ENCODE measurements at places on chromosomes 2 and 18. TPM values are rescaled to one million over a fixed set of nuclear protein-coding genes. Genes with fewer than 3 reads are reported as not detected.
A peak's percentile ranks its signal among the peaks of the same experiment; 100 is the strongest.

Gene EIF2B4
- 32.9 TPM for total RNA-seq

GRCh38 chr2:154189953-154190352 lies 318.2 kb downstream of the GALNT13 start:
- no peak overlapping the region for H3K4me3 ChIP-seq
- no peaks in the 10 kb centered on the region for H3K27me3 ChIP-seq
- no peaks in the 10 kb centered on the region for H3K4me1 ChIP-seq

Gene ZNF521
- total RNA-seq: 12.7 TPM

Gene ABCG5
- total RNA-seq: not detected

DNA sequence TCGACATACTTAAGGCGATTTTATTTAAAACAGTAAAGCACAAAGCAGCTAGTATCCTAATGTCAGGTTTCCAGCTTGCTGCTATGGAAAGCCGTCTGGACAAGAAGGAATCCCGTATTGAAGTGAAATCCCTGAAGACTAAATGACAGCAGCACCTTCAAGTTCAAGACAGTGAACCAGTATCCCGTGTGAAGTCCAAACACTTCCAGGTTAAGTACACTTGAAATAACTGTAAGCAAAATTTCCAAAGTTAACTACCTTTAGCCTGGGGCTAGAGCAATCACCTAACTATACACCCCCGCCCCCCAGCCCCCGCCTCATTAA lies 1.2 kb downstream of the MBOAT2 start:
- H3K27me3 ChIP-seq: no peaks in the 10 kb centered on the region
- no peak overlapping the region for H3K27ac ChIP-seq
- peak overlapping the region; percentile 78 for H3K4me3 ChIP-seq

Gene SPATA3
- total RNA-seq: not detected

- no peaks in the 10 kb centered on the region for H3K27me3 ChIP-seq
- H3K4me1 ChIP-seq: no peaks in the 10 kb centered on the region
- H3K27ac ChIP-seq: no peak overlapping the region
- DNase-seq: no peak
These were observed 142.4 kb upstream of the ZNF236 start for GRCh38 chr18:76679945-76680344.

Gene RESP18
- not detected for total RNA-seq

Gene DNAH6
- 6.3 TPM for total RNA-seq

Gene AQP12A
- total RNA-seq: not detected

- no peak overlapping the region for H3K4me3 ChIP-seq
- no peaks in the 10 kb centered on the region for H3K4me1 ChIP-seq
- H3K36me3 ChIP-seq: no peaks in the 10 kb centered on the region
- no peaks in the 10 kb centered on the region for H3K27me3 ChIP-seq
- DNase-seq: no peak
These were observed 34.7 kb upstream of the CD226 start for GRCh38 chr18:69982417-69982816.

- DNase-seq: no peak
- no peak overlapping the region for H3K4me3 ChIP-seq
- H3K27me3 ChIP-seq: no peaks in the 10 kb centered on the region
- peak overlapping the region; percentile 77 for H3K27ac ChIP-seq
- peaks cover 16% of the 10 kb centered on the region for H3K4me1 ChIP-seq
- no peaks in the 10 kb centered on the region for H3K36me3 ChIP-seq
These were observed 1.4 kb downstream of the TOGARAM2 start for GRCh38 chr2:28982381-28982950.

GRCh38 chr18:23391156-23391555 lies 61.9 kb upstream of the RIOK3 start:
- no peak overlapping the region for H3K4me3 ChIP-seq
- no peak for DNase-seq
- H3K36me3 ChIP-seq: no peaks in the 10 kb centered on the region
- H3K4me1 ChIP-seq: no peaks in the 10 kb centered on the region
- H3K27me3 ChIP-seq: no peaks in the 10 kb centered on the region

DNA sequence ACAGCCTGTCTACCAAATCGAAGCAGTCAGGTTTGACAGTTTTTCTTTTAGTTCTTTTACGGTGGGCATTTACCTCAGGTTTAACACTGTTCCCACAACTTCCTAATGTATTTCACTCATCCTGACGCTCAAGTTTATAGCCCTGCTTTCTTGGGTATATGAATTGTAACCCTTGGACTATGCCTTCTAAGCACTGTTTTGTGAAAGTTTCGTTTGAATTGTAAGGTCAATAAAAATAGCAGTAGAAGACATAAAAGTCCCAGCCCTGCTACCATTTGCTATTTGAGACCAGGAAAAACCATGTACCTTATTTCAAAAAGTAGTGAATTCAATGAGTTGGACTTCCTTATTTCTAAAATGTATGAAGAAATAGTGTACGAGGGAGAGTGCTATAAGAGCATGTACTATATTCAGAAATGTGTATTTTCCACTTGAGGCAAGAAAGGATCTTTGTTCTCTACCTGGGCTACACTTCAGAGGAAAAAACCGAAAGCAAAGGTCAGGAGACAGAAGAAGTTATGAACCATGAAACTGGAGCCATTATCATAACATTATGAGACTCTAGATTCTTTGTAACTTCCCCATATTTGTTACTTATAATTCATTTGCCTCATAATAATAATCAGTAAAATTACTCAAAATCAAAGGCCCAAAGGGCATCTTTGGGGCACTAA lies 1.9 kb upstream of the ZC3H15 start:
- no peaks in the 10 kb centered on the region for H3K27me3 ChIP-seq
- H3K36me3 ChIP-seq: no peaks in the 10 kb centered on the region
- no peak for DNase-seq
- no peak overlapping the region for H3K27ac ChIP-seq
- H3K4me1 ChIP-seq: peaks cover 32% of the 10 kb centered on the region
- H3K4me3 ChIP-seq: no peak overlapping the region

- H3K4me1 ChIP-seq: peaks cover 5% of the 10 kb centered on the region
- no peaks in the 10 kb centered on the region for H3K36me3 ChIP-seq
- no peak overlapping the region for H3K27ac ChIP-seq
- no peak for DNase-seq
- no peak overlapping the region for H3K4me3 ChIP-seq
- no peaks in the 10 kb centered on the region for H3K27me3 ChIP-seq
These were observed 25.1 kb upstream of the SOS1 start for GRCh38 chr2:39145906-39146421.

Gene TRIM54
- total RNA-seq: not detected

Gene HES6
- total RNA-seq: 6.1 TPM

Gene EFEMP1
- total RNA-seq: 219 TPM

DNA sequence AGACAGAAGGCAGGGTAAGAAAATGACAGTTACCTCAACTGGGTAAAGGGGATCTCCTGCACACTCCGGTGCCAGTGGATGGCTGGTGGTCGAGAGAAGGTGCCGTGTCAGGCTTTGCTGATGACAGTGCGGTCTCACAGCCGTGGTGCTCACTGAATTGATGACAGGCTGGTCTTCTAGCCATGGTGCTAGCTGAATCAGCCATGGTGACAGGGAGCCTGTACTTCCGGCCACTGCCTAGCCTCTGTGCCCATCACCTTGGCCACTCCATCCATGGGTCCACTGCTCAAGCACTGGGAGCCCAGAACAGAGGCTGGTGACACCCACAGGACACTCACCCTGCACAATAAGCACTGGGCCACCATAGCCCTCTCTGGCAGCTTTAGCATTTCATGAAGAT lies 315.9 kb downstream of the FBXO15 start:
- no peaks in the 10 kb centered on the region for H3K36me3 ChIP-seq
- H3K27me3 ChIP-seq: no peaks in the 10 kb centered on the region
- DNase-seq: no peak
- H3K4me1 ChIP-seq: no peaks in the 10 kb centered on the region
- no peak overlapping the region for H3K4me3 ChIP-seq

GRCh38 chr2:64062840-64063239 lies 43.6 kb upstream of the VPS54 start:
- H3K27me3 ChIP-seq: no peaks in the 10 kb centered on the region
- DNase-seq: no peak
- H3K4me3 ChIP-seq: no peak overlapping the region
- no peak overlapping the region for H3K27ac ChIP-seq
- peaks cover 18% of the 10 kb centered on the region for H3K4me1 ChIP-seq

GRCh38 chr2:206627632-206628031 lies 14.7 kb upstream of the FAM237A start:
- H3K4me3 ChIP-seq: no peak overlapping the region
- no peaks in the 10 kb centered on the region for H3K36me3 ChIP-seq
- no peak for DNase-seq

GRCh38 chr2:213834331-213834730 lies 550.1 kb downstream of the SPAG16 start:
- H3K27ac ChIP-seq: no peak overlapping the region
- no peaks in the 10 kb centered on the region for H3K4me1 ChIP-seq
- no peak overlapping the region for H3K4me3 ChIP-seq
- no peak for DNase-seq
- H3K36me3 ChIP-seq: no peaks in the 10 kb centered on the region

GRCh38 chr2:150192701-150193100 lies 294.8 kb downstream of the RND3 start:
- DNase-seq: no peak
- no peaks in the 10 kb centered on the region for H3K27me3 ChIP-seq
- H3K4me1 ChIP-seq: no peaks in the 10 kb centered on the region
- H3K27ac ChIP-seq: no peak overlapping the region
- H3K36me3 ChIP-seq: no peaks in the 10 kb centered on the region

GRCh38 chr2:35803126-35803525 lies 552.5 kb upstream of the CRIM1 start:
- H3K27ac ChIP-seq: no peak overlapping the region
- no peaks in the 10 kb centered on the region for H3K36me3 ChIP-seq
- no peak overlapping the region for H3K4me3 ChIP-seq
- DNase-seq: no peak

GRCh38 chr18:46068763-46069162 lies 3.3 kb downstream of the PSTPIP2 start:
- no peak for DNase-seq
- H3K36me3 ChIP-seq: no peaks in the 10 kb centered on the region

- no peak overlapping the region for H3K4me3 ChIP-seq
- peaks cover 28% of the 10 kb centered on the region for H3K27me3 ChIP-seq
- no peaks in the 10 kb centered on the region for H3K4me1 ChIP-seq
- DNase-seq: no peak
These were observed 27.2 kb upstream of the PDIA6 start for GRCh38 chr2:10839813-10840212.

- peaks cover 15% of the 10 kb centered on the region for H3K4me1 ChIP-seq
- no peak for DNase-seq
- H3K27me3 ChIP-seq: no peaks in the 10 kb centered on the region
- H3K36me3 ChIP-seq: no peaks in the 10 kb centered on the region
- no peak overlapping the region for H3K4me3 ChIP-seq
- peak overlapping the region; percentile 79 for H3K27ac ChIP-seq
These were observed 45.9 kb upstream of the TXNDC2 start for GRCh38 chr18:9839853-9840252.

DNA sequence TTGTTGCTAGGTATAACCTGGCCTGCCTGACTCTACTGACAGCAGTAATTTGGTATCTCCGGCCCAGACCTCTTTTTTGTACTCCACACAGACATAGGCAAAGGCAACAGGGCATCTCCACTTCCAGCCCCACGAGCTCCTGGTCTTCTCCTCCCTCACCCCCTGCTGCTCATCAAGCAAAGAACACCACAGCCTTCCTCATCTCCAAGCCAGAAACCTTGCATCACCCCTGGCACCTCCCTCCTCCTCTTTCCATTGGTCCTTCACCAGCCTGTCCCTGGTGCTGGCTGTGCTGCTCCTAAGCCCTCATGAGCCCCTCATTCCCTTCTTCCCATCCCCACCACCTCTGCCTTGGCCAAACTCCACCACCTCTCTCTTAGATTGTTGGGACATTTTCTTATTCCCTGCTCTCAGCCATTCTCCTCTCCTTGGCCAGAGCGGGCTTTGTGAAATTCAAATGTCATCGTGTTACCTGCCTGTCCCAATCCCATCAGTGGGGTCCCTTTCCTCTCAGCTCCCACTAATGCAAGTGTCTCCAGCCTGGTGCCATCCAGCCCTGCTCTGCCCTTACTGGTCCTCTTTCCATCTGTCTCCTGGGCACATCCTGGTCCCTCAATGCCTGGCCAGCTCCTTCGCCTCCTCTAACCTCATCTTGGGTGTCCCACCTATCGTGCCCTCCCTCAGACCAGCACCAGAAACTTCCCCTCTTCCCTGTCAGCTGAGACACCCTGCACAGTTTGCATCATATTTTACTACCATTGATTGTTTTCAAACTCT lies 77.4 kb downstream of the INHBB start:
- H3K27ac ChIP-seq: no peak overlapping the region
- H3K36me3 ChIP-seq: no peaks in the 10 kb centered on the region

DNA sequence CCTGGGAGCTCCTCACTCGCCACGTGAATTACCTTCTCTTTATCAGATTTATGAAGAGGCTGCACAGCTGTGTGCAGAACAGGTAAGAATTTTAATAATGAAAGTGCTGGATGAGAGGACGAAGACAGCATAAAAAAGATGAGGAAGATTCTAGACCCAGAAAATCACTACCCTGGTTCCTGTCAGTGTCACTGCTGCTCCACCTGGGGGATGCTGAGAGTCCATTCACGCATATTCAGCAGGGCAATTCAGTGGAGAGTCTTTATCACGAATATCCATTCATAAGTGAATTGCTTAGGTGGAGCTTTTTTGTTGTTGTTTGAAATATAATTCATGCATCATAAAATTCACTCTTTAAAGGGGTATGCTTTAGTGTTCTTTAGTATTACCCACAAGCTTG lies 52.0 kb downstream of the MRPL33 start:
- no peaks in the 10 kb centered on the region for H3K4me1 ChIP-seq
- H3K27ac ChIP-seq: no peak overlapping the region
- no peaks in the 10 kb centered on the region for H3K27me3 ChIP-seq
- no peaks in the 10 kb centered on the region for H3K36me3 ChIP-seq

Gene GALNT3
- total RNA-seq: 27.8 TPM

Gene WDR12
- 21.2 TPM for total RNA-seq

- no peak overlapping the region for H3K4me3 ChIP-seq
- H3K27me3 ChIP-seq: no peaks in the 10 kb centered on the region
- H3K27ac ChIP-seq: no peak overlapping the region
- H3K36me3 ChIP-seq: no peaks in the 10 kb centered on the region
- DNase-seq: no peak
These were observed 104.3 kb upstream of the ST6GAL2 start for GRCh38 chr2:106990297-106990696.

DNA sequence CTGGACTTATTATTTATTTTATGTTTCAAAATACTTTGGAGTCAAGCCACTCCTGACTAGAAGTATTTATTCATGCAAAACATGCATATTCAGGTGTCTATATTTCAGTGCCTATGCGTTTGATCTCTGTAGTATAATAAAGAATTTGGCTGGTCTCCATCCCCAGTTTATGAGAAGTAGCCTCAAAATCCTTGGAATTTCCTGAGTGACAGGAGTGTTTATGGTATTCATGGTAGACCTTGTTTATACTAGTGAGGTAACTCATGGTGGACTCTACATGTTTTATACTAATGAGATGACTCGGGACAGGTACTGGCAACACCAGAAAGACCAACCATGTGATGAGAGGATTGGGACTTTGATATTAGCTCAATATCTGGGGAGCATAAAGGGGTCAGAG lies 43.9 kb upstream of the CSRNP3 start:
- H3K36me3 ChIP-seq: no peaks in the 10 kb centered on the region
- no peak overlapping the region for H3K27ac ChIP-seq
- no peaks in the 10 kb centered on the region for H3K27me3 ChIP-seq
- no peak overlapping the region for H3K4me3 ChIP-seq

- no peak for DNase-seq
- no peaks in the 10 kb centered on the region for H3K36me3 ChIP-seq
- H3K27ac ChIP-seq: no peak overlapping the region
- H3K4me1 ChIP-seq: no peaks in the 10 kb centered on the region
- H3K4me3 ChIP-seq: no peak overlapping the region
These were observed 77.4 kb downstream of the ABCA12 start for GRCh38 chr2:215060861-215061536.

Measured in lower lobe of right lung (tissue), 2 donors.